Stimulated activated CD8-positive, alpha-beta memory T cell treated with anti-CD3 and anti-CD28 coated beads, Interleukin-15, amount 100 ng/mL, for 4 hours (primary cell): ENCODE measurements at places on chromosomes 1 and 21.

GRCh38 chr1:11157867-11158266, 31.3 kb upstream of the ANGPTL7 start:
- no peak for DNase-seq

DNA sequence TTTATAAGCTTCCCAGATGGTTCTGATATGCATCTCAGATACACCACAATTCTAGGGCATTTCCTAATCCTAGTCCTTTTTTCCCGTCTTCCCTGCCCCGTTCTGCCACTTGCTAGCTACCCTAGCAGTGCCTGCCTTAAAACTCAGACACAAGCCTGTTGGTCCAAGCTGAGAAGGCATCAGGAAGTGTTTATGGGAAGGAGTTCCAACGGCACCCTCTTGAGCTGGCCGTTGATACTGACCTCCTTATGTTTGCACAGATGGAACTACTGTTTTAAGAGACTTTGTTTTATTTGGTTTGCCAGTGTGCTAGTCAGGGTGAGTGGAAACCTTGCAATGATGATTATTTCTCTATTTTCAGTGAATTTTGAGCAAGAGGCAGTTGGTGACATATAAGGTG, 67.2 kb downstream of the UCK2 start:
- no peak for DNase-seq

DNA sequence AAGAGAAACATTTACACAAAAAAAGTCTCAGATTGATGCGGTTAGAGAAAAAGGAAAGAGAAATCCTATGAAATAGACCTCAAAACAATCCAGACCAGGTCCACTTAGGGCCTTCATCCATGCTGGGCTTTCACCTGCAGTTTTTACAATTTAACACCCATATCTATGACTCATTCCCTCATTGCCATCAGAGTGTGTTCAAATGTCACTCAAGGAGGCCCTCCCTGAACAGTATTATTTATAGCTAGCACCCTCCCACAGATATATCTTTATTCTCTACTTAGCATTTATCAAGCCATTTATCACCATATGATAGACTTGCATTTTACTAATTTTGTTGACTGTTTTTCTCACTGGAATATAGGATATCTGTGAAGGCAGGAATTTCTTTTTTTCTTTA, 824 bp upstream of the KRTAP21-3 start:
- no peak for DNase-seq

DNA sequence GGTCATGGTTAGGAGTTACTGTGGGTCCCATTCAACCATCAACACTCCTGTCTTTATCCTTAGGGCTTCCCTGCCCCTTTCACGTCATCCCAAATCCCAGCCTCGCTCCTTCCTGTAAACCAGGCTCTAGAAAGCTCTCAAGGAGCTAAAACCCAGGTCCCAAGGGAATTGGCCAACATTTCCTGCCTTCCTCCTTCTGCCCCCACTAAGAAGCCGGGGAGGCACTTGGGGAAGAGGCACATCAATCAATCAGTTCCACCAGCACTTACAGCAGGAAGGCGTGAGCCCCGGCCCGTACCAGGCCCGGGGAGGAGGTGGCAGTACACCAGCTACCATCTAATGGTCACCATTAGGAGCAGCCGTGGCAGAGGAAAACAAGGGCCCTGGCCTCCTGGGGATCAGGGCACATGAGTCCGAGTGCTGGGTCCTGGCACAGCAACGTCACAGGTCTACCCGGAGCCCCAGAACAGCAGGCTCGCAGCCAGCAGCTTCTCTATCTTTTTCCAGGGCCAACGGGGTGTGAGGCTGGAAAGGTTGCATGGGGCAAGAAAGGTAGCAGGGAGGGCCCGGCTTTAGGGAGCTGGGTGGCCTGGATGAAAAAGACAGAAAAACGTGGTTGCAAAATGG, 108.6 kb downstream of the CASZ1 start:
- DNase-seq, result no peak

- no peak for DNase-seq
These were observed 41.7 kb downstream of the SLC30A1 start for GRCh38 chr1:211537253-211537652.
